Cerebellar nuclear complex (tissue), 1 donor: ENCODE measurements at places on chromosomes 2 and 18.

GRCh38 chr18:59918320-59918755 is 18.5 kb downstream of the PMAIP1 start:
- DNase-seq: no peak

DNA sequence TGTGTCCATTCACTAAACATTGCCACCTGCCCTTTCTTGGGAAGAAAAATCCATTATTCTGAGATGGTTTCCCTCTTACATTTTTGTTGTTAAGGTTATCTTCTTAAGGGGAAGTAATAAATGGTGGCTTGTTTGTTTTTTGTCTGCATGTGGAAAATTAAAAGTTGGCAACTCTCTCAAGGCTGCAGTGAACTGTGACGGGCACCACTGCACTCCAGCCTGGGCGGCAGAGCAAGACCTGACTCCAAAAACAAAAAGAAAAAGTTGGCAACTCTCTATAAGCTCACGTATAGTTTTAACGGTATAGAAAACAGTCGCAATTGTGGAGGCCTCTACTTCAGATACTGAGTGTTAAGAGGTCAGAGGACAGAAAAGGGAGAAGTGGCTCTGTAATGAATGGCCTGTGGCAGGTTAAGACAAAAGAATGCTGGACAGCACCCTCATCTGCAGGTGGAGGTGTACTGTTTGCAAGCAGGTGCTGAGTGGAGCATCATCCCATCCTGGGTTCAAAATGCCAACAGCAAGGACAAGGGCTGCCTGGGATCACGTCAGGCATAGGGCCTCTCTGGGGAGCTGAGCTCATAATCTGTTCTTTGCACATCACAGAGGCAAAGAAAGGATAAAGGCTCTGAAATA is 16.7 kb downstream of the L3MBTL4 start:
- no peak for DNase-seq

GRCh38 chr18:58416704-58417683 is 211.9 kb downstream of the ALPK2 start:
- DNase-seq: no peak

- no peak for DNase-seq
Measured at GRCh38 chr2:122960759-122961641, 1064.1 kb upstream of the CNTNAP5 start.

- DNase-seq: peak; percentile 51
Measured at GRCh38 chr2:26532301-26533250, 54.7 kb upstream of the OTOF start.

DNA sequence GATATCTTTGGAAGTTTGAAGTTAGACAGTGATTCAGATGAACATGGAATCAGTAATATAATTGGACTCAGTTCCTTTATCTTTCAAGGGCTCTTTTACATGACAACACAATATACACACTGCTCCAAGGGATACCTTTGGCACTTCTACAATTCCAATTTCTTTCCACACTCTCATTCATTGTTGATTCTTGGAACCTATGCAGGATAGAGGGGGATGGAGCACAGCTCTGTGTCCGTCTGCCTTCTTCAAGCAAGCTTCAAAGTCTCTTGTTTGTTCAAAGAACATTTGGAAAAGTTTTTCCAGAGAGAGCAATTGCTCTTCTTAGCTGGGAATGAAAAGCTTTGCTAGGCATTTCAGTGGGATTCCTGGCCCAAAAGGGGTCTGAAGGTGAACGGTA is 276.2 kb upstream of the ZEB2 start:
- no peak for DNase-seq

DNA sequence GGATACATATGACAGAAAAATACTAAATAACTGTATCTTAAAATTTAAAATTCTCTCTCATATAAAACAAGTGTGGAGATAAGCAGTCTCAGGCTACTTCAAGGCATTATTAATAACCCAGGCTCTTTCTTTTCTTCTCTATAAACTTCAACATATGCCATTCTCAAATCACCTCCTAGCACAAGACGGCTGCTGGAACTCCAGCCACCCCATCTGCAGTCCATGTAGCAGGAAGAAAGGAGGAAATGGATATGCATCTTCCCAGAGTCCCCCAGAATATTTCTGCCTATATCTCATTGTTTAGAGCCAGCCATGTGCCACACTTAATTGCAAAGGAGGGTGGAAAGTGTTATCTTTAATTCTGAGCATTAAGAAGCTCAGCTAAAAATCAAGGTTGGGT is 35.3 kb upstream of the NEB start:
- DNase-seq: no peak
